ENCODE measurements at places on chromosomes 16 and 17.

DNA sequence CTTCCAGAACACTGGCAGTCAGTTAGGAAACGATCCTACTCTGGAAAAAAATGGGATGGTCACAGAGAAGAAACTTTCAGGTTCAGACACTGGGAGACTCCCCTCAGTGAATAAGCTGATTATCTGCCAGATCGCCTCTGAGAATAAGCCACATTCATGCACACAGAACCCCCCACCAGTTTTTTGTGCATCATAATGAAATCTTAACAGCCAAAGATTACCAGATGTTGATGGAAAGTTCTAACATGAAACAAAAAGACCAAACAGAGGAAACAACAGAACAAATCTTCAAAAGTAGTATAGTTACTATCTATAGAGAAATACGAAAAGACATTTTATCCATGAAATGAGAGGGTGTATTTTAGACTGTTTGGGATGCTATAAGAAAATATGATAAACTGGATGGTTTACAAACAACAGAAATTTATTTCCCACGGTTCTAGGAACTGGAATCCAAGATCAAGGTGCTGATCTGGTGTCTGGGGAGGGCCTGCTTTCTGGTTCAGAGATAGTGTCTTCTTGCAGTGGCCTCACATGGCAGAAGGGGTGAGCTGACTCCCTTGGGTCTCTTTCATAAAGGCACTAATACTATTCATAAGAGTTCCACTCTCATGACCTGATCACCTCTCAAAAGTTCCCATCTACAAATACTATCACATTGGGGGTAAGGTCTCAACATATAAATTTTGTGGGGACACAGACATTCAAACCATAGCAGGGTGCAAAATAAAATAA is 8.0 kb upstream of the AMZ2 start:
- H3K27me3 ChIP-seq: no peaks in the 10 kb centered on the region
- H3K27ac ChIP-seq: no peak overlapping the region
- no peak for DNase-seq
- no peak overlapping the region for H3K4me3 ChIP-seq
- H3K36me3 ChIP-seq: no peaks in the 10 kb centered on the region
- peaks cover 8% of the 10 kb centered on the region for H3K4me1 ChIP-seq

DNA sequence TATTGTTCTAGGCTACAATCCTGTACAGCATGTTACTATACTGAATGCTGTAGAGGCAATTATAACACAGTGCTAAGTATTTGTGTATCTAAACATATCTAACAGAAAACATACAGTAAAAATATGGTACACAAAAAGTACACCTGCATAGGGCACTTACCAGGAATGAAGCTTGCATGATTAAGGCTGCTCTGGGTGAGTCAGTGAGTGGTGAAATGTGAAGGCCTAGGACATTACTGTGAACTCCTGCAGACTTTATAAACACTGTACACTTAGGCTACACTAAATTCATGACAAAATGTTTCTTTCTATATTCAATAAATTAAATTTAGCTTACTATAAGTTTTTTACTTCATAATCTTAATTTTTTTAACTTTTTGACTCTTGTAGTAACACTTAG is 37.1 kb downstream of the AMFR start:
- no peaks in the 10 kb centered on the region for H3K27me3 ChIP-seq
- no peak for DNase-seq
- peaks cover 21% of the 10 kb centered on the region for H3K4me1 ChIP-seq
- H3K27ac ChIP-seq: peak overlapping the region; percentile 15
- H3K4me3 ChIP-seq: no peak overlapping the region
- H3K36me3 ChIP-seq: peaks cover 26% of the 10 kb centered on the region

GRCh38 chr16:56610017-56610608 is 1.7 kb downstream of the MT2A start:
- no peaks in the 10 kb centered on the region for H3K36me3 ChIP-seq
- peaks cover 82% of the 10 kb centered on the region for H3K4me1 ChIP-seq

- H3K4me3 ChIP-seq: no peak overlapping the region
- no peak overlapping the region for H3K27ac ChIP-seq
- DNase-seq: no peak
- peaks cover 13% of the 10 kb centered on the region for H3K4me1 ChIP-seq
- H3K36me3 ChIP-seq: no peaks in the 10 kb centered on the region
Observed at GRCh38 chr17:16515933-16516332, 23.9 kb upstream of the LRRC75A start.

- H3K27ac ChIP-seq: no peak overlapping the region
- H3K27me3 ChIP-seq: peaks cover 48% of the 10 kb centered on the region
- DNase-seq: no peak
- no peak overlapping the region for H3K4me3 ChIP-seq
- H3K36me3 ChIP-seq: no peaks in the 10 kb centered on the region
Observed at GRCh38 chr17:39794249-39794970, 56.7 kb downstream of the GRB7 start.

GRCh38 chr17:51015145-51015558 is 105.5 kb downstream of the SPAG9 start:
- H3K27ac ChIP-seq: no peak overlapping the region
- H3K4me1 ChIP-seq: peaks cover 11% of the 10 kb centered on the region
- DNase-seq: no peak
- peaks cover 42% of the 10 kb centered on the region for H3K36me3 ChIP-seq
- no peak overlapping the region for H3K4me3 ChIP-seq
- H3K27me3 ChIP-seq: no peaks in the 10 kb centered on the region

GRCh38 chr17:77341069-77341541 is 200.3 kb downstream of the SEC14L1 start:
- H3K27ac ChIP-seq: no peak overlapping the region
- no peak for DNase-seq
- no peaks in the 10 kb centered on the region for H3K27me3 ChIP-seq
- no peak overlapping the region for H3K4me3 ChIP-seq
- H3K4me1 ChIP-seq: peaks cover 17% of the 10 kb centered on the region
- H3K36me3 ChIP-seq: peaks cover 18% of the 10 kb centered on the region

- H3K36me3 ChIP-seq: no peaks in the 10 kb centered on the region
- no peak overlapping the region for H3K27ac ChIP-seq
- DNase-seq: peak; percentile 88
- H3K4me1 ChIP-seq: no peaks in the 10 kb centered on the region
Observed at GRCh38 chr17:57597531-57598453, 147.3 kb downstream of the CCDC182 start.

GRCh38 chr17:83189044-83190003 is 109.9 kb downstream of the METRNL start:
- H3K27me3 ChIP-seq: no peaks in the 10 kb centered on the region
- H3K36me3 ChIP-seq: no peaks in the 10 kb centered on the region
- peak; percentile 95 for DNase-seq
- peak overlapping the region; percentile 91 for H3K27ac ChIP-seq
- peaks cover 35% of the 10 kb centered on the region for H3K4me1 ChIP-seq
- H3K4me3 ChIP-seq: peak overlapping the region; percentile 35

GRCh38 chr16:88921591-88921990 is 55.1 kb upstream of the PABPN1L start:
- no peak overlapping the region for H3K27ac ChIP-seq
- H3K4me1 ChIP-seq: peaks cover 21% of the 10 kb centered on the region
- DNase-seq: no peak
- no peak overlapping the region for H3K4me3 ChIP-seq

GRCh38 chr16:16149710-16150116 is 73.6 kb downstream of the ABCC6 start:
- no peak for DNase-seq
- no peaks in the 10 kb centered on the region for H3K27me3 ChIP-seq
- H3K4me1 ChIP-seq: no peaks in the 10 kb centered on the region
- no peak overlapping the region for H3K4me3 ChIP-seq
- H3K36me3 ChIP-seq: peaks cover 7% of the 10 kb centered on the region
- no peak overlapping the region for H3K27ac ChIP-seq

DNA sequence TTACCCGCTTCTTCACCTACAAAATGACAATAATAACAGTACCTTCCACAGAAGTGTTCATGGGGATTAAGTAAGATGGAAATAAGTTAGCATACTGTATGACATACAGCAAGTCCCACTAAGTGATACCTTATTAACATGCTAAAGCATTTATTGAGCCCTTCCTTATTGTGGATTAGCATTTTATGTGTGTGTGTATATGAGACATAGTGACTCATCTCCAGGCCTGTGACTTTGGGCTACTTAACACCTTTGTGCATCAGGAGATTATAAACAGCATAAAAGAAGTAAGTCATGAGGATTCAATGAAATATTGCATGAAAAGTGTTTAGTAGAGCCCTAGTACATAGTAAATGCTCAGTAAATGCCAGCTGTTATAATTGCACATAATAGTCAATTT is 52.9 kb downstream of the CA10 start:
- no peak overlapping the region for H3K27ac ChIP-seq
- H3K36me3 ChIP-seq: no peaks in the 10 kb centered on the region
- no peak for DNase-seq
- no peak overlapping the region for H3K4me3 ChIP-seq
- no peaks in the 10 kb centered on the region for H3K27me3 ChIP-seq

DNA sequence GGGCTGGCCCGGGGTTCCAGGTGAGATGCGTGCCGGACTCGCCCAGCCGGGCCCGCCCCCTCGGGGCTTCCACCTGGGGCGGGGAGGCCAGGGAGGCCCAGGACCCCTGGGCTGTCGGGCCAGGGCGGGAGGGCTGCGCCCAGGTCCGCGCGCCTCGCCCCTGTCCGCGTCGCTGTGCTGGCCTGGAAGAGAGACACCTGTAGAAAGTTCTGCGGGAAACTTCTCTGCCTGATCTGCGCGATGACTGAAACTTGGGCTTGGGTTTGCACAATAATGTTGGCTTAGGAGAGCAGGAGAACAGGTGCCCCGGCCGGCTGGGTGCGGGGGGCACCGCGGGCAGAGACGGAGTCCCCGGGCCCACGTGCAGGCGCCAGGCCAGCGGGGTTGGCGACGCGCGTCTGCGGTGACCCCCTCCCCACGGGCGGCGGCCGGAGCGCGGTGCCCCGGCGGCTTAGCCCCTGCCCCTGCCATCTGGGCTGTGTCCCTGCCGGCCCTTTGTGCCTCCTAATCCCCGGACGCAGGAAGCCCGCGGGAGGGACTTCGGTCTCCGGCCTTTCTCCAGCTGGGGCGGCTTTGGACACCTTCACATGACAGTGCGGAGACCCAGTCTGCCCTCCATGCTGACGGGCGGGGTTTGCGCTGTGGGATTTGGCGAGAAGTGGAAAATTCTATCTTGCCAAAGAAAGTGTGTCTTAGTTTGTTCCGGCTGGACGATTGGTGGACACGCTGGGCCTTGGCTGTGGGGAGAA is 483 bp downstream of the LLGL2 start:
- no peak for DNase-seq
- peaks cover 15% of the 10 kb centered on the region for H3K27me3 ChIP-seq
- H3K4me1 ChIP-seq: no peaks in the 10 kb centered on the region
- peak overlapping the region; percentile 65 for H3K4me3 ChIP-seq

DNA sequence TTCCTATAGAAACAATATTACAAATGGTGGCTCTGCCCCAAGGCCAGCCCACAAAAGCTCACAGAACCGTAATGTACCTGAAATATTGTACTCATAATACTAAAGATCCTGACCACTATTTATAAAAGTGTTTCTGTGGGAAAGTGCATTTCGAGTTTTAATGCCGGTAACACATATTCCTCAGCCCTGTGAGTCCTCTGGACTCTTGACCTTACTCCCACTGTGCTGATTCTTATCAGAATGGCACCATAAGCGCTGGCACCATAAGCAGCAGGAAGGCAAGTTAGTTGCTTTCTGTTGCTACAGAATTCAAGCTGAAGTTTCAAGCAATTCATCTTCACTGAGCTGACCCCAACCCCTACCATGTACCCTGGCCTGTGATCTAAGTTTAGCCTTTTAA is 36.4 kb upstream of the MED13 start:
- DNase-seq: no peak
- H3K27ac ChIP-seq: no peak overlapping the region
- no peaks in the 10 kb centered on the region for H3K36me3 ChIP-seq

- no peaks in the 10 kb centered on the region for H3K27me3 ChIP-seq
- H3K27ac ChIP-seq: peak overlapping the region; percentile 68
- H3K36me3 ChIP-seq: no peaks in the 10 kb centered on the region
- H3K4me1 ChIP-seq: peaks cover 39% of the 10 kb centered on the region
Observed at GRCh38 chr17:63842173-63842539, 329 bp downstream of the SMARCD2 start.

DNA sequence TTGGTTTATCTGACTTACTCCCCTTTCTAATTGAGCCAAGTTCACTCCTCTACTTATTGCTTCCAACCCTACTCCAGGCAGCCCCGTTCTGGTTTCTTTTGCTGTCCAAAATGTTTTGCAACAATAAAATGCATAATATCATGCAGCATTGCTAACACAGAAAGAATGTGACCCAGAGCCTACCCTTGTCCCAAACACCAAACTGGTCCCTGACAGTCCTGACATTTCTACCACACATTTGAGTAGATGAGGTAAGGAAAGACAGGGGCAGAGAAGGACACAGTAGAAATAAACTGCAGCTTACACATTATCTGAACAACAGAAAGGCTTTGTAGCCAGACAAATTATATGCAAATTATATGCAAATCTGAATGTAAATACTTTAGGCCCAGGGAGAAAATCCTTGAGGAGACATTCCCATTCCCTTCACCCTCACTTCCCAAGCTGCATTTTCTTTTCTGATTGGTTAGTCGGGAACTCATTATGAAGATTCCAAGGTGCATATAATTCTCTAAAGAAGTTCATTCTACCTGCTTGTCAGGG is 31.6 kb downstream of the SOX9 start:
- no peaks in the 10 kb centered on the region for H3K27me3 ChIP-seq
- H3K36me3 ChIP-seq: no peaks in the 10 kb centered on the region
- no peak overlapping the region for H3K4me3 ChIP-seq
- peak; percentile 64 for DNase-seq

- no peaks in the 10 kb centered on the region for H3K27me3 ChIP-seq
- H3K27ac ChIP-seq: peak overlapping the region; percentile 89
- H3K4me1 ChIP-seq: peaks cover 46% of the 10 kb centered on the region
- DNase-seq: peak; percentile 48
Observed at GRCh38 chr17:2398182-2398581, 2.7 kb downstream of the MNT start.

GRCh38 chr17:39568702-39569101 is 39.0 kb downstream of the NEUROD2 start:
- H3K36me3 ChIP-seq: peaks cover 39% of the 10 kb centered on the region
- no peak overlapping the region for H3K27ac ChIP-seq
- DNase-seq: no peak

All from osteoblast (primary cell).